Transverse colon (tissue), 4 donors: ENCODE measurements at places on chromosomes 7 and 10. TPM values are rescaled to one million over a fixed set of nuclear protein-coding genes. Genes with fewer than 3 reads are reported as not detected.

Gene ANKRD61
- not detected for total RNA-seq

Gene ABCC2
- 2.0 TPM for total RNA-seq

Gene AP4M1
- total RNA-seq, result 16.5 TPM

Gene GPNMB
- total RNA-seq, result 28.4 TPM

DNA sequence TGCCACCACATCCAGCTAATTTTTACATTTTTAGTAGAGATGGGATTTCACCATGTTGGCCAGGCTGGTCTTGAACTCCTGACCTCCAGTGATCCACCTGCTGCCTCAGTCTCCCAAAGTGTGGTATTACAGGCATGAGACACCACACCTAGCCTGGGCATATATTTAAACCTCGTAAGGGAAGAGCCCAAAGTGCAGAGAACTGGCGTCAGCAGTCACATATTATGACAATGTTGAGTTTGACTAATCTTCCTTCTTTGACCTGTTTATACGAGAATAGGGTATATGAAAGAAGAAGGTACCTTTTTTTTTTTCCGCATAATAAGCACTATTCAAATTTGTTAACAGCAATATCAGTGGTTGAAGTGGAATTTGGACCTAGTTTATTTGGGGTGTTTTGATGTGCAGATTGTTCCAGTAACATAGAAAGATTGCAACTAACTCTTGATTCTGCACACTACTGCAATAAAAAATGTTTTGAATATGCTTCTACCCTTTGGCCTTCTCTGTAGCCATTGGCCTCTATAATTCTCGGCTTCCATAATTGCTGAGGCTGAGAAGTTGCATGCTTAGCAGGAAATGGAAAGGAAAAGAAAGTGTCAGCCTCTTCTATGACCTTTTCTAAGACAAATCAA, 55.9 kb downstream of the MINPP1 start:
- no peak for DNase-seq

DNA sequence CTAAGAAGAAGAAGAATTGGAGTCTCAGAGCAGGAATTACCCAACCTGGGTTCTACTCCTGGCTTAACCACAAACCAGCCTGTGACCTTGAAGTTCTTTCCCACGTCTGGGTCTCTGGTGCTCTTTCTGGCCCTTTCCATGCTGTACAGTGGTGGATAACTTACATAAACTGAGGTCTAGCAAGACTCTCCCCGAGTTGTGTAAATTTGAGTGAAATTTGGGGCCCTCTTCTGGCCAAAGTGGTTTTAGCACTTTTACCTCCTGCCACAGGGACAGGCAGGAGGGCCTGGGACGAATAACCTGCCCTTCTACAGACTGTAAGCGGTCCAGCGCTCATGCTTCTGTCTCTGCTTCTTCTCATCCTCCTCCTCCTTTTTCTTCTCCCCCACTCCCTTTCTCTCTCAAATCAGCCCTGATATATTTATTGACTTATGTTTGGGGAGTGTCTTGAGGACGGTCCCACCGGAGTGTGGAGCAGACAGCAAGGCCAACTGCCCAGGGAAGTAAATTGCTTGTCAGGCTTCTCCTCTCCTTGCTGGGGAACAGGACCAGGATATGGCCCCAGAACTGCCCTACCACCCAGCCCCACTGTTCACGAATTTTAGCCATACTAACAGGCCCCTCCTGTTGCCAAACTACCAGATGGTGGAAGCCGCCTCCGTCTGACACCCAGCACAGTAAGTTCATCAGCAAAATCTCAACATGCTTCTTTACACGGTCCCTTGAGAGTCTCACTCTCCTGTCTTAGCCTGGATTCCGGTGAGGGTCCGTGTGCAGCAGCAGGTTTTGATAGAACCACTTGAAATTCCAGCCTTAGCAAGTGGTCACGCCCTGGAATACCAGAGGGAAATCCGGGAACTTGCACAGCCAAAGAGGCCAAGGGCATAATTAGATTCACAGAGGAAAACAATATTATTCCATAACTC, 4.0 kb upstream of the SH3PXD2A start:
- peak; percentile 73 for DNase-seq

Gene LIPN
- total RNA-seq, result 0.48 TPM

DNA sequence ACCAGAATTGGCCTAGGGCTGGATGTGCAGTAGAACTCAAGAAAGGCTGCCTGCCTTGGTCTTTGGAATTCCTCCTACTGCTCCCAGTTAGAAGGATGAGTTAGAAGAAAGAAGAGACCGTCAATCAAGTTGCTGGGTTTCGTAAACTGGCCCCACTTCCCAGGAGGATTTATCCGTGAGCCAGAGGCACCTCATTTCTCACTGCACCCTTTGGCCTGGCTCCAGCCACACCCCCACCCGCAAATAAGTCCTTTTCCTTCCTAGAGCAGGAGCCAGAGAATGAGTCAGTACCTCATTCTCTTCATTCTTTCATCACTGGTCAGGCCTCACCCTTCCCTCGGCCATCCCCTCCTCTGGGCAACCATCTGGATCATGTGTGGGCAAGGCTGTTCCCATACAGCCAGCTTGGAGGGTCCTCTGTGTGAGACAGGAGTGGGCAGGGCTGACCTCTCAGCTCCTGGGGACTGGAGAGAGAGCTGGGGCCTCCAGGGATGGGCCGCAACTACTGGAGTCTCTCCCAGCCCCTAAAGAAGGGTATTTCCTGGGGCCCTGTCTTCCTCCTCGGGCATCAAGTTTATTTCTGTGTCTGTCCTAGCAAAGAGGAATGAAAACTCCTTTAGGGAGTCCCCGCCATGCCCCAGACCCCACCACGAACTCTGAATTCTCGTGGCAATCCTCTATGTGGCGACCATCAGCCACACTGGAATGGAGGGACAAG, 87.2 kb upstream of the DUSP5 start:
- peak; percentile 77 for DNase-seq

- no peak for DNase-seq
These were observed 21.9 kb downstream of the CACNB2 start for GRCh38 chr10:18162021-18162627.

GRCh38 chr10:102611514-102612087, 32.7 kb upstream of the TRIM8 start:
- no peak for DNase-seq

- DNase-seq, result no peak
These were observed at the start of gene GDF10 for GRCh38 chr10:47299611-47300428. Gene GDF10, plus strand, starts transcription at chr10:47300197. Its CDS starts 455 bp downstream, at chr10:47300652.

- no peak for DNase-seq
These were observed 22.3 kb upstream of the ARHGAP22 start for GRCh38 chr10:48626986-48627731.

Gene EFCAB10
- not detected for total RNA-seq

GRCh38 chr10:78756604-78757343, 312.0 kb upstream of the ZMIZ1 start:
- peak; percentile 50 for DNase-seq

DNA sequence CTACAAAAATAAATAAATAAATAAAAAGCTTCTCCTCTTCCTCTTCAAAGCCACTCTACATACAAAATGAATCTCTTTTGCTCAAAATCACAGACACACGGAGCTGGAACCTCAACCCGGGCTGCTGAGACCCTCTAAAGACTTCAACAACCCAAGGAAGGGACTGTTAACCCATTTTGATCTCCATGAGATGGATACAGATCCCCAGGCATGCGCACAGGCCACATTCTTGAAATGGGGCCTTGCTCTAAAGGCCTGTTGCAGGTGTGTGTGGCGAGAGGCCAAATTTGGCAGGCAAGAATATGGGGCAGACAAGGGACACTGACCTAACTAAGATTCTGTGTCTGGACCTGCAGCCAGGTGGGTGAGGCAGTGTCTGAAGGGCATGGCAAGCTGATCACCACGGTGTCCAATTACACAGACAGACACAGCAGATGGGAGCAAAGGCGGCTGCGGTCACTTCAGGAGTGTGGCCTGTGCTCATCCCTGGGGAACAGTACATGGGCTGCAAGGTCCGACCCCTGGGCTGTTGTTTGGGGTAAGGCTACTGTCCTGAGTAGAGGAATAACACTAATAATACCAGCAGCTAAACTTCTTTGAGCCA, 219.8 kb downstream of the HECW1 start:
- DNase-seq, result no peak

Gene SPDYE9
- total RNA-seq, result not detected

- DNase-seq, result no peak
These were observed 71.4 kb downstream of the WDR37 start for GRCh38 chr10:1127629-1128028.

DNA sequence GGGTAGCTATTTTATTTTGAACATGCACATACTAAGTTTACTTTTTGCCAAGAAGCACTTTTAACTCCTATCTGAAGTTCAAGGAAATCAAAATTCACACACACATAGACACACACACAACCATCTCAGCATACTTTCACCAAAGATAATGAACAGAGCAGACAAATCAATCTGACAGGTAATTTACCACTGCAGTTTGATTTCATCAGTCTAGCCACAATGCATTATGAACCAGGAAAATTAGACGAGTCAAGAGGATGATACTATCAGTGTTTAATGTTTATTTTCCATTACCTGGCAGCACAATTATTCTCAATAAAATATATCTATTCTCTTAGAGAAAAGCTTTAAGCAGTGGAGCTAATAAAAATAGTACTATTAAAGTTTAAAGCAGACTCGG, 147.9 kb downstream of the ARHGAP12 start:
- DNase-seq, result no peak

GRCh38 chr7:15446722-15447121, 115.1 kb downstream of the AGMO start:
- DNase-seq, result no peak
